EH (cell line): ENCODE measurements at places on chromosomes 2 and 18.

DNA sequence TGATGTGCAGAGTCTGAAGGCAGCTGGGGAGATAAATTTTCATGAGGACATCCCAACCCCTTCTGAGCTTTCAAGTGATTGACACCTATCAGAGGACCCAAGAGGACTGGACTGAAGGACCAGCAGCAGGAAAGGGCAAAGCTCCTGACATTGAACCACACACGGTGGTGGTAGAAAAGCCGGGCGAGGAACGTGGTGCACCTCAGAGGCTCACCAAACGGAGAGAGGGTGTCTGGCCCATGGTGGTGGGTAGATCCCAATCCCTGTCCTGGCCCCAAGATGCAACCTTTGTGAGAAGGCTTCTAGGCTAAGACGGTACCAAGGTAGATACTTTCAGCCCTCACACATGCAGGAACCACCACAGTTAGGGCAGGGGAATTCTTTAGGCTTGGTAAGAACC is 52.1 kb downstream of the FRZB start:
- DNase-seq: no peak

GRCh38 chr2:183037553-183038340 is 510 bp downstream of the NCKAP1 start:
- DNase-seq: peak; percentile 40

DNA sequence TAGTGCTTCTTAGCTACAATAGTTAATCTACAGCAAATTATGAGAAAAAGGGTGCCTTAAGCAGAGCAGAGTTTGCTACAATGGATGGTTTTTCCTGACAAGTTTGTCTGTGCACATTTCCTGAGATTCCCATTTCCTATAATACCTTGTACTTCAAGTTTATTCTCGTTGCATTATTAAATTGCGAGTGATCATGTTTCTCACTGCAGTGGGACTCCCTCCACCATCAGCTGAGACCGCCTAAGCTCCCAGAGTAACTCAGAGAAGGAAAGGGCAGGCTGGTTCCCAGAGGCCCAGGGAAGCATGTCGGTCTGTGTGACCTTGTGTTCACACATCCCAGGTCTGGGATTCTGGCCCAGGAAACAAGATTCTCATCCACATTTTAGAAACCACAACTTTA is 162.1 kb downstream of the ARL4C start:
- DNase-seq: no peak

DNA sequence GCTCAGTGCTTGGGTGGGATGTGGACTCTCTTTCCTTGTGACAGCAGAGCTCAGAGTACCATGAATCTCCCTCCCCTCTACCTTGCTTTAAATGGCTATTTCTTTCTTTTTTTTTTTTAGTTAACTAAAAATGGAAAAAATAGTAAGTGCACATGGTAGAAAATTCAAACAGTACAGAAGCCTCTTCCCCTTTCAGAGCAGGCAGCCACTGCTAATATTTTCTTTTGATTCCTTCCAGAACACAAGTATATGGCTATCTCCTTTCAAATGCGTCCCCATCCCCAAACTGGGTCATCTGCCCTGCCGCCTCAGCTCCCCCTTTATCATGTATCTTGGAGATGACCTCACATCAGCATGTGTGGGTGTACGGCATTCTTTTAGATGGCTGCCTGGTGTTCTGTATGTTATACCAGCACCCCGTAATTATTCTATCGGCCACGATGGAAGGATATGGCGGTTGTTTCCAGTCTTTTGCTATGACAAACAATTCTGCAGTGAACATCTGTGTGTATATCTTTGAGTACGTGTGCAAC is 70.5 kb upstream of the DLX2 start:
- DNase-seq: no peak

- DNase-seq: no peak
These were observed 34.7 kb upstream of the ZNF396 start for GRCh38 chr18:35411625-35412351.

GRCh38 chr2:38603402-38604290 is 918 bp upstream of the HNRNPLL start:
- DNase-seq: peak; percentile 80

GRCh38 chr2:25905126-25905525 is 26.8 kb upstream of the ASXL2 start:
- DNase-seq: no peak

- no peak for DNase-seq
These were observed 189.0 kb upstream of the COPS8 start for GRCh38 chr2:236896688-236897087.

GRCh38 chr2:128196471-128196931 is 105.5 kb downstream of the UGGT1 start:
- peak; percentile 46 for DNase-seq

DNA sequence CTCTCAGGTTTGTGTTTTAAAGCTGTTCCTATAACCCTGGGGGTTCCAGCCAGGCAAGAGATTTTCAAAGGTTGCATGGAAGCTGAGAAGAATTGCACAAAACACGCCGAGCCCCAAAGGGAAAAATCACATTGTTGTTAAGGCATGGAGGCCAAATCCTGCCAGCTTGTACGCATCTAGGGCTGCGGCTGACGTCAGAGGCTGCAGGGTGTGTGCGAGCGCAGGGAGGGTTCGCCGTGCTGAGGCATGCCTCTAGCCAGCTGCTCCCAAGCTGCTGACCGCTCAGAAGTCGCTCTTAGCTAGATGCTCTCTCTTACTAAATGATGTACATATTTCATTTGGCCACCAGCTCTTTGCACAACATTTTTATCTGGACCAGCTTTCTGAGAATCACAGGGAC is 191.8 kb downstream of the LPIN1 start:
- peak; percentile 13 for DNase-seq

- DNase-seq: peak; percentile 49
These were observed 61.4 kb downstream of the SOS1 start for GRCh38 chr2:39059366-39059952.

GRCh38 chr2:100422320-100423055 is 5.0 kb upstream of the CHST10 start:
- DNase-seq: peak; percentile 46

DNA sequence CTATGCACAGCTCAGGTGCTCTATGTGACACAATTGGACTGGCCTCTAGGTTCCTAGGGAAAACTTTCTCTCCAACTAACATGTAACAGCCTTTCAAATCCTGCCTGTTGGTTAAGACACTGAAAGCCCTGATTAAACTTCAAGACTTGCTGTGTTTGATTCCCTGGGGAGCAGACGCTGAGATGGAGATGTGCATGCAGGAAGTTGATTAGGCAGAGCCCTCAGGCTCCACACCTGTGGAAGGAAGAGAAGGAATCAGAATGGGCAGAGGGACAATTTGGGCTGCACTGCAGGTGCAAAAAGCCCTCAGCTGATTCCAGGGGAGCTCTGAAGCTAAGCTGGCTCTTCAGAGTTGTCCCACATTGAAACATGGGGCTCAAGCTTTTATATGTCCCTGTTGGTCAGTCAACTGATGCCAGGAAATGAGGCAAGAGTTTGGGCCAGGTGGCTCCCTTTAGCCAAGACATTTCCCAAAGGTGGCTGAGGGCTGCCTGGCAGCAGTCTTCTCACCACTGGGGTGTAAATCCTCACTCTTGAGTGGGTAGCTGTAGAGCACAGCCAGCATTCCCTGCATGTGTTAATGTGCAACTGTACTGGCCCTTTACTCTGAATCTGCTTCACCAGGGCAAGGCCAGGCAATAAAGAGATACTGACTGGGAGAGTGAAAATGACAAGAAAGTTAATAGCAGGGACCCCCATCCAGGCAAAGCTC is 199.5 kb upstream of the DDX18 start:
- DNase-seq: no peak

GRCh38 chr2:82007071-82007664 is 1702.6 kb upstream of the LRRTM1 start:
- no peak for DNase-seq

DNA sequence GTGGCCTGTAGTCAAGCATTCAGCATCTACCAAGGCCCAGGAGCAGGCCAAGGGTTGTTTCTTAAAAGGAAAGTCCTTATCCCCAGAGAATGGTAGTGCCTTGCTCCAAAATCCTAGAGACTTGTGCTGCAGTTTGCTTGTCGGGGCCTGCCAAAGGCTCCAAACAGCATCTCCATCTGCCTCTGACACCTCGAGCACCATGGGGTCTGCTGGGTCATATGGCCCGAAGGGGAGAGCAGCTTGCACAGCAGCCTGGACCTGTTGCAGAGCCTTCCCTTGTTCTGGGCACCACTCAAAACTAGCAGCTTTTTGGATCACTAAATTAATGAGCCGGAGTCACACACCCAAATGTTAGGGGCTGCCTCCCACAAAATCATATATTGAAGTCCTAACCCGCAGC is 35.7 kb downstream of the GNAL start:
- DNase-seq: no peak
